ENCODE measurements at places on chromosomes 5 and 9.

DNA sequence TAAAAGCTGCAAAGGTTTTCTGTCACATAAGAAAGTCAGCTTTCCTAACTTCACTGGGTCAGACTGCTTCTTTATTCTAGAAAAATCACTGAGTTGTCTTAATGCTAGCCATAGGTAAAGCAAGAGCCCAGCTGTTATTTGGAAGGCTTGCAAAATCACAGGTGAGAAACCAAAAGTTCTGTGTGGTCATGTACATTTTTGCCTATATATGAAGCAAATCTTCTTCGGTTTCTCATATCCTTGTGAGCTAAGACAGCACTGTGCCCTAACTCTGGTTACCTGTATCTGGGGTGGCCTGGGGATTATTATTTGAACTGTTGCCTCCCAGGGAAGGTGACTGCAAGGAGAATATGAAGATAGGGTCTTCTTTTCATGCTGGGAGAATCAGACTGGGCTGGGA, 444.9 kb upstream of the CLINT1 start:
- no peak for DNase-seq

- DNase-seq: no peak
Observed at GRCh38 chr5:16152601-16153568, 26.7 kb downstream of the MARCHF11 start.

DNA sequence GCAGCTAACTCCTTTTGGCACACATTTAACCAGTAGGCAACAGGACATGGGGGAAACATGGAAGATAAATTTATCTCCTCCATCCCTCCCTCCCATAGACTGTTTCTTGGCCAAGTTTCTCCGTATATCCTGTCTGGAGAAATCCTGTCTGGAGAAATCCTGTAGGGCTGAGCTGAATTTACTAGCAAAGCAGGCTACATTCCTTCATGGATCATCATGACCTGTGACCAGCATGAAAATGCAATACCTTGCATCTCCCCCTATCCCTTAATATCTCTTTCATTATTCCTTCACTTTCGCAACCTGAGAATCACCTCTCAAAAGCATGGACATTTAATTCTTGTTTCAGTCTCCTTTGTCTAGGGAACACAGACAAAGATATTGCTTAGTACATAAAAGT, 379.1 kb downstream of the PSAT1 start:
- DNase-seq: no peak

DNA sequence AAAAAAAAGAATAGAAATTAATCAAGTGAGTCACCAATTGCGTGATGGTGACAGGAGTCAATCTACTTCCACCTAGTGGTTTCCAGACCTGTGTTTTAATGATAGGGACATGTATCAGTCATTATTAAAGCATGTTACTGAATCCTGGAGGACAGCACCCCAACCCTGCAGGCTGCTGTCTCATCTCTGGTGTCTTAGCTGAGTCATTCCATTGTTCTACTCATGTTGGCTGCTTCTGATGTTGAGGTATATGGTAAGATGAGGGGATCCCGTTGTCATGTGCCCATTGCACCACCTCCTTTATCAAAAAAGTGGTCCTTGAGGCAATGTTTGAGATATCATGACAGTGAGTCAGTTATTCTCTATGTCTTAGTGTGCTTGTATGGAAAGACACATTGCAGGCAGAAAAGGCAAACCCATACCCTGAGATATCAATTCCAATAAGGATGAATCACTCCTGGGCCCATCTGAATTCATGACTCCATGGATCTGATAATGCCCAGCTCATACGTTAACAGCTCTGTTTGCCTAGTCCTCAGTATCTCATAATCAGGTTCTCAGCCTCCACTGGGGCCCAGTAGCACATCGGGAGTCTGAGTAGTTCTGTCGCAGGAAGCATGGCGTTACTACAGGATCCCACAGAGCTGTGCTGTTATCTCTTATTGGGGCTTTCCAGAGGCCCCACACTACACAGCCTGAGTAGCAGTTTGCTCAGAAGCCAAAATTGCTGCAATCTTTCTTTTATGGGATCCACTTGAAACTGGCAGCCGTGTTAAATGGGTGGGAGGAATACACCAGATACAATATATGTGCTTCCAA, 31.2 kb downstream of the HMGCS1 start:
- DNase-seq: no peak

GRCh38 chr5:140513124-140513523, 34.3 kb upstream of the EIF4EBP3 start:
- DNase-seq: no peak

DNA sequence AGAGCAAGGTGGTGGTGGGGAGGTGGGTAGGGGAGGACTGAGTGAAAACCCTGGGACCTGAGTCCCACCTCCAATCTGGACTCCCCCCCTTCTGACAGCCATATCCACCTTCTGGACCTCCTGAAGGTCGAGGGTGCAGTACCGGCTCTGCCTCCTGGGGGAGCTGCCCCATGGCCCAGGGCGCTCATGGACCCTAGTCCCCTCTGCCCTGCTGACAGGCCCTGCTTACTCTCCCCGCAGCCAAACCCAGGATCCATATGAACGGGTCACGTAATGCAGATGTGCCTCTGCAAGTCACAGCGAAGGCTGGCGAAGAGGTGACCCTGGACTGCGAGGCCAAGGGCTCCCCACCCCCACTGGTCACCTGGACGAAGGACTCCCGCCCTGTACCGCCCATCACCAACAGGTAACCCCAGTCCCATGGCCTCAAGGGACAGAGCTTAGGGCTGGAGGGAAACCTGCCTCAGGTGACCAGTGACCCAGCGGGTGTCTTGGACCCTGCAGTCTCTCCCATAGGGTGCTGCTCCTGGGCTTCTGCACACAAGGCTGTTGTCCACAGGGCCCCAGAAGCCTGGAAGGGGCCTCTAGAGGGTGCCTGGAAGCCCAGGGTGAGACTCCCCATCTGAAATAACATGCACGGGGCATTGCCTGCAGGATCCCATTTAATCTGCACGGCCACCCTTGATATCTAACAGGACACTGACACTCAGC, 61.7 kb downstream of the HMCN2 start:
- no peak for DNase-seq

DNA sequence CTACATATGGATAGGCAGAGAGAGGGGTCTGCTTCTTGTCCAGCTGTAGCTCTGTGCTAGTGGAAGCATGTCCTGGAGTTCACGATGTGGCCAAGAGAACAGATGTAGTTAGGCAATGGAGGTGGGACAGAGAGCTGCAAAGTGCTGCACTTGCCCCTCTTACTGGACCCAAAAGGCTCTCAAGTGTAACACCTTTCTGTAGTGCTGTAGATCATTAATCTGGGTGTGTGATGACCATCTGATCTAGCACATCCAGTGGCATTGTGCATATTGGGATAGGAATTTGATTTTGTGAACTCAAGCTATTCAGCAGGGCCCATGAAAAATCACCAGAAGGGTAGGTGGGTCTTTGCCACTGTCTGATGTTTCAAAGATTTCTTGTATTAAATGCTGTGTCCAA, 151.4 kb downstream of the KDM4C start:
- DNase-seq: no peak

DNA sequence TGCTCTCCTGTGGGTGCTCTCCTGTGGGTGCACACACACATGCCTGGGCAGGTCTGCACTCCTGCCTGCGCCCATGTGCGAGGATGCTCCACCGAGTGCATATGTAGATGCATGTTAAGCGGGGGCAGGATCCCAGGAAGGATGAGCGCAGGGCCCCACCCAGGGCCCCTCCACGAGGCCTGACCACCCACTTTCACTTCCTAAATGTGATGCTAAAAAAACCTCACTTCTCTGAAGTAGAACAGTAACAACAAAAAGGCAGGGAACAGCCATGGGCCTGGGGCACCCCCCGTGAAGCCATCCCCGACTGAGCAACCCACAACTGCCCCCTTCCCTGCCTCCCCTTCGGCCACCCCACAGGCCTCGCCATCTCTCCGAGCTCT, 48.2 kb upstream of the SARDH start:
- DNase-seq: no peak

DNA sequence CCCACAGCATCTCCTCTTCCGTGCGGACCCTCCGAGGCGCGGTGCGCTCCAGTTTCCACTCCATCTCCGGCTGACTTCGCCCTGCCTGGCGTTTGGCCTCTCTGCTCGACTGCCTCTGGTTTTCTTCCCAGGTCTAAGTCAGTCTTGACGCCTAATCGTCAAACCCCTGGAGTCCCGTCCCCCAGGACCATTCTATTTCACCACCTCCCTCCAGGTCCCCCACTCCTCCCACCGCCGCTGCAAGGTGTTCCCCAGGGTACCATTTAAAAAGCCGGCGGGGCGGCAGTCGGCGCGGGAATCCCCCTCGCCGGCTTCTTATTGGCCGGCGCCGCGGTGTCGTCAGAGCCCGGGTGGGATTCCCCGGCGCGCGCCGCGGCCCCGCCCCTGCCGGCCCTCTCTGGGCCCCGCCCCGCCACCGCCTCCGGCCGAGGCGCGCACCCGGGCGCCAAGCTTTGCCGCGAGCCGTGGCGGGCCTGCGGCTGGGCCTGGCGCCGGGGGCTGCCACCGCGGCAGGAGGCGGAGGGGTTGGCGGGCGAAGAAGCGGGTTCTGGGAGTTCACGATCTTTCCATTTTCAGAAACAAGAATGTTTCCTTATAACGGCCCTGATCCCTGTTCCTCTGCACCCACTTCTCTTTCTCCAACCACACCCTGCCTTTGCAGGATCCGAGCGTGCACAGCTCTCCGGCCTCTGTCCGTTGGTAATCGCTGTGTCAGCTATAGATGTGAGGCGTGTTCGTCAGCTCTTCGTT, at the start of gene CDC20B:
TSS of gene CDC20B (minus strand) at position 241 of the 750 bp plus-strand sequence. CDS start at position 64, 177 bp downstream.
- DNase-seq: no peak

DNA sequence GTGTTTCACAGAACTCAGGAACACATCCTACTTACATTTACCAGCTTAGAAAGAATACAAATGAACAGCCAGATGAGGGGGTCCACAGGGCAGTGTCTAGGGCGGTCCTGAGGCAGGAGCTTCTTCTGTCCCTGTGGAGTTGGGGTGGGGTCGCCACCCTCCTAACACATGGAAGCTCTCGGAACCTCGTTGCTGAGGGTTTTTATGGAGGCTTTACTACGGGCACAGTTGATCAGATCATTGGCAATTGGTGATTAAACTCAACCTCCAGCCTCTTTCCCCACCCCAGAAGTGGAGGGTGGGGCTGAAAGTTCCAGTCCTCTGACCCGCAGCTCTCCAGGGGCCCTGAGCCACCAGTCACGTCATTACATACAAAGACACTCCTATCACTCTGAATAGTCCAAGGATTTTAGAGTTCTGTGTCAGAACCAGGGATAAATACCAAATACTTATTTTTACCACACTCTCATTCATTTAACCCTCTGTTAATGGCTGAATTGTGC, 156.9 kb downstream of the COL23A1 start:
- DNase-seq: no peak

DNA sequence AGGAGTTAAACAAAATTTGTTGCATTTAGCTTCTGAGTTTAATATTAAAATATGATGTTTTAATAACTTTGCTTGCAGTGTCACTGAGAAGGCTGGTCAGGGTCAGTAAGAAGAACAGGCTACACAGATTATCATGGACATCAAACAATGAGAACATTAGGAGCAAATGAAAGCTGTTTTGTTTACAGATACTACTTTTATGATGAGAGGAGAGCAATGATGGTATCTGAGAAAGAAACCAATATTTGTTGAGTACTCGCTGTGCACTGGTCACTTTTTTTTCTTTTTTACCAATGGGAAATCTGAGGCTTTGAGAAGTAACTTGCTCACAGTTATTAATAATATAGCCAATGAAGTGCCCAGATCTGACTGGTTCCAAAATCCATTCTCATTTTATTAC, 109.6 kb downstream of the INVS start:
- no peak for DNase-seq

DNA sequence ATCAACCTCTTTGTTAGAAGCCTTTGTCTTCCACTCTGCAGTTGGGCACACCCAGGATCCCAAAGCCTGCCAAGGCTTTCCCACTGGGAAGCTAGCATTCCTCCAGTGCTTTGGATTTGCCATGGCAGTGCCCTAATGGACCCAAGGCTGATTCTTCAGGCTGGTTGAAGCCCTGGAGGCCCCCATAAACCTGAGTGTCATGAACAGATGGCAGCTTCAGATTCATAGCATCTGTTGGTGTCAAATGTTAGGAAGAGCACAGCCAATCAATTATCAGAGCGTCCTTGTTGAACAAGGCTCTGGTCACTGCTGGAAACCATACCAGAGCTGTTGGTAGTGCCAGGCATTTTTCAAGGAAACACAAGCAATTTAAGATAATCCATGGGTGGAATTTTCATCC, 241.1 kb upstream of the KLF4 start:
- DNase-seq: no peak

GRCh38 chr5:175284806-175285205, 159.2 kb downstream of the DRD1 start:
- no peak for DNase-seq

DNA sequence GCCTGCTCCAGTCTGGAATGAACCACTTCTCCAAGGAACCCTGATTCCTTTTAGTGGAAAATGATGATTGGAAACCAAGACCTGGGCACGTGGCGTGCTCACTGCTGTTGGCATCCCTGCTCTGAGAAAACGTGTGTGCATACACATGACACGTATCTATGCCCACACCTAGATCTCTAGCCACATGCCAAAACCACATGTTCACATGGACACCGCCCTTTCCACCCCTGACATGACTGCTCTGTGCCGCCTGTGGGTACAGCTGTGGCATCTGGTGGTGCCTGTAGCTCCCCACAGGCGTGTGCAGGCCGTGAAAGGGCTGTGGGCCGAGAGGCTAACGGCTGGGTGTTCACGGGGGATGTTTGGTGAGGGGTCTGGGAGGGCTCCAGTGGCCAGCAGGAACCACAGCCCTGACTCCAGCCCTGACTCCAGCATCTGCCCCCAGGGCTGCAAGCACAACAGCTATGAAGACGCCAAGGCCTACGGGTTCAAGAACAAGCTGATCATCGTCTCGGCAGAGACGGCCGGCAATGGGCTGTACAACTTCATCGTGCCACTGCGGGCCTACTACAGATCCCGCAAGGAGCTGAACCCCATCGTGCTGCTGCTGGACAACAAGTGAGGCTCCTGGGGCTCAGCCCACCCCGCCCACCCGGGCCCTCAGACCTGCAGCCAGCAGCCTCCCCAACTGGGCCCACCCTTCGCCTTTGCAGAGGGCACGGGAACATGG, 75.1 kb downstream of the KCNT1 start:
- DNase-seq: no peak

GRCh38 chr5:35483191-35483590, 134.5 kb upstream of the SPEF2 start:
- DNase-seq: no peak

DNA sequence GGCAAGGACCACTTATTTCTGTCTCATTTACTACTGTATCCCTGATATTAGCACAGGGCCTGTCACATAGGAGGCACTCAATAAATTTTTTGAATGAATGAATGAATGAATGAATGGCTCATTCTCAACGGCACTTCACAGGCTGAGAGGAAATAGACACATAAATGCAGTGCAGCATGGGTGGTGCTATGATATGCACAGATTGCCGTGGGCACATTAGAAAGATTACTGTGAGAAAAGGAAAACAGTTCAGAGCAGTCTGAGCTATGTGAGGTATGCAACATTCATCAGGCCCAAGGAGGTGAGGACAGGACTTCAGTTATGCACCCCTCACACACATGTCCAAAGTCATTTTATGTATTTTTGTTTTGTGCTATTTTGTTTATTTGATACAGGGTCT, 6.4 kb upstream of the NOL6 start:
- DNase-seq: no peak

- no peak for DNase-seq
Observed at GRCh38 chr9:124684169-124684568, 86.9 kb downstream of the NR6A1 start.

GRCh38 chr5:469752-470483, 26.9 kb downstream of the EXOC3 start:
- no peak for DNase-seq

All from retinal pigment epithelial cell (primary cell).